Osteocyte (in vitro differentiated cells): ENCODE measurements at places on chromosomes 13 and 19. TPM values are rescaled to one million over a fixed set of nuclear protein-coding genes. Genes with fewer than 3 reads are reported as not detected.

RTBDN gene
- total RNA-seq = not detected in 2 replicates

KCTD12 gene
- 32.9 and 36.3 TPM in 2 replicates for total RNA-seq

C19orf67 gene
- 0.54 TPM in 1 of 2 replicates, not detected in the other for total RNA-seq

CYP2B6 gene
- total RNA-seq = not detected in 2 replicates

SELENOV gene
- not detected in 2 replicates for total RNA-seq

FUT1 gene
- 0.11 TPM in 1 of 2 replicates, not detected in the other for total RNA-seq

CEACAM16 gene
- not detected in 2 replicates for total RNA-seq

FGF22 gene
- 0.81 TPM in 1 of 2 replicates, not detected in the other for total RNA-seq

UNC13A gene
- total RNA-seq = 1.3 and 1.6 TPM in 2 replicates

TMEM255B gene
- 0.84 and 0.89 TPM in 2 replicates for total RNA-seq

ZNF582 gene
- 3.8 and 6.1 TPM in 2 replicates for total RNA-seq

KLK4 gene
- not detected in 2 replicates for total RNA-seq

TRPM4 gene
- total RNA-seq = 28.5 and 28.7 TPM in 2 replicates

SLC8A2 gene
- 0.05 TPM in 1 of 2 replicates, not detected in the other for total RNA-seq

PIN1 gene
- 67.4 and 70.3 TPM in 2 replicates for total RNA-seq

ZNF560 gene
- not detected in 2 replicates for total RNA-seq
